ENCODE measurements at places on chromosomes 6 and 20.

- DNase-seq: no peak
Observed at GRCh38 chr6:155498370-155498769, 42.7 kb upstream of the NOX3 start.

- no peak for DNase-seq
Observed at GRCh38 chr6:133407320-133408100, 166.4 kb downstream of the EYA4 start.

GRCh38 chr6:111418971-111419693 lies 63.9 kb downstream of the REV3L start:
- no peak for DNase-seq

- no peak for DNase-seq
Observed at GRCh38 chr6:139530561-139530960, 156.1 kb upstream of the CITED2 start.

- no peak for DNase-seq
Observed at GRCh38 chr6:30707281-30707850, 9.7 kb downstream of the MDC1 start.

GRCh38 chr6:108800427-108800864 lies 47.8 kb upstream of the ARMC2 start:
- no peak for DNase-seq

DNA sequence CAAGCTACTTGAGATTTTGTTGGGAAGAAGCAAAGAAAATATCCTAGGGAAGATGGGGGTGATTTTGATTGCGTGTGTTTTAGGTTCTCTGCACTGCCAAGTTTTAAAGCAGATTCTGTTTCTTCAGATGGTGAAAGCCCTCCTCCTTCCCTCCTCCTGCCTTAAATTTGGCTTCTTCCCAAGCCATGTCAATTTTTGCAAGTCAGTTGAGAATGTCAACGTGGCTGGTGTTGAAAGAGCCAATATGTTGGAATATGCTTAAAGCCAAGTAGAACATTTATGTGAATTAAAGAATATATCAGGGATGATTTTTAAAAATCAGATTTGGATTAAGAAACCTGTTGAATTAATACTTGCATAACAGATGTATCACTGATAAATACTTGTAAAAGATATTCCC lies 270.8 kb downstream of the ARID1B start:
- no peak for DNase-seq

- DNase-seq: no peak
Observed at GRCh38 chr20:46230801-46231282, 77.5 kb downstream of the CDH22 start.

GRCh38 chr6:48101290-48101689 lies 9.7 kb downstream of the PTCHD4 start:
- no peak for DNase-seq

- DNase-seq: no peak
Observed at GRCh38 chr6:25237579-25237978, 41.6 kb upstream of the CARMIL1 start.

DNA sequence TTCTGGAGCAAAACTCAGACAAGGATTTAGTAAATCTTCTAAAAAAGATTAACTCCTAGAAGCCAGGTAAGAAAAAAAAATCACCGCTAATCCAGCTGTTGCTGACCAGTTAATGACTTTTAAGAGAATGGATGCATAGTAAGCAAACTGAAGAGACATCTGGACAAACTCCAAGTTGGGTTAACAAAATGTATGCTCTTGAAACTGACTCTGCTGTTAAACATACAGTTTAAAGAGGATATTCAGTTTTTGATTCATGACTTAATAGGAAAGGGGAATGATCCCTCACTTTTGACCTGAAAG lies 70.4 kb downstream of the PLAGL1 start:
- DNase-seq: no peak

GRCh38 chr20:37350649-37351574 lies 5.0 kb downstream of the SRC start:
- DNase-seq: no peak

GRCh38 chr6:347232-347631 lies 44.3 kb upstream of the IRF4 start:
- DNase-seq: no peak

DNA sequence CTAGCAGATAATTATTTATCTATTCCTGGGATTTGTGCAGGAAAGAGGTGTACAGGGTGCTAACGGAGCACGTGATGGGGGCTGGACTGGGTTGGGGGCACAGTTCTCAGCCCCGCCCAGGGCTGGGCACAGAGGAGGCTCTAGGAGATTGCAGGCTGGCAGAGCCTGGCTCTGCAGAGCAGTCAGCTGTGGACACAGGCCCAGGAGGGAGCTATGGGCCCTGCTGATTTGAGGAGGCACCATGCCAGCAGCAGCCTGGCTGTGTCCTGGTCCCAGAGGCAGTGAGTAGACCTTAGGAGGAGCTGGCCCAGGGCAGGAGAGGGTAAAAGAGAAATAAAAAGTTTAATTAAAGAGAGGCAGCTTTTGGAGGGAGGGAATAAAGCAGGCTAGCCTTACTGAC lies 19.3 kb downstream of the MAFB start:
- DNase-seq: no peak

- DNase-seq: no peak
Observed at GRCh38 chr20:46213946-46214823, 94.1 kb downstream of the CDH22 start.

GRCh38 chr6:6892744-6893583 lies 214.8 kb upstream of the RREB1 start:
- DNase-seq: no peak

DNA sequence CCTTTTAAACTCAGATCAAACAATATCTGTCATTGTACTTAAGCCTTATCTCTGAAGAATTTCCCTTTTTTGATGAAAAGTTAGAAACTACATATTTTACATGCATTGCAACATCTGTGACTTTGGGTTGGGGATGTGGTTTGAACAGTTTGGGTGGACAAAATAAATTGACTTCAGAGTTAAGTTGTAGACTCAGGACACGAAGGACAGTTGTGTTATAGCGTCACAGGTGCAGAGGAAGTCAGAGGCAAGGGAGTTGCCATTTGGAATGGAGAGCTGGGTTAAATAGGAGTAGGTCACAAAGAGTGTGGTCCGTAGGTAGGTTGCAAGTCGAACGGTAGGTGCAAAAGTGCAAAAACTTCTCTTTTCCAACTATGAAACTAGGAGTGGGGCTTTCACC lies 46.0 kb downstream of the ZFAND3 start:
- no peak for DNase-seq

DNA sequence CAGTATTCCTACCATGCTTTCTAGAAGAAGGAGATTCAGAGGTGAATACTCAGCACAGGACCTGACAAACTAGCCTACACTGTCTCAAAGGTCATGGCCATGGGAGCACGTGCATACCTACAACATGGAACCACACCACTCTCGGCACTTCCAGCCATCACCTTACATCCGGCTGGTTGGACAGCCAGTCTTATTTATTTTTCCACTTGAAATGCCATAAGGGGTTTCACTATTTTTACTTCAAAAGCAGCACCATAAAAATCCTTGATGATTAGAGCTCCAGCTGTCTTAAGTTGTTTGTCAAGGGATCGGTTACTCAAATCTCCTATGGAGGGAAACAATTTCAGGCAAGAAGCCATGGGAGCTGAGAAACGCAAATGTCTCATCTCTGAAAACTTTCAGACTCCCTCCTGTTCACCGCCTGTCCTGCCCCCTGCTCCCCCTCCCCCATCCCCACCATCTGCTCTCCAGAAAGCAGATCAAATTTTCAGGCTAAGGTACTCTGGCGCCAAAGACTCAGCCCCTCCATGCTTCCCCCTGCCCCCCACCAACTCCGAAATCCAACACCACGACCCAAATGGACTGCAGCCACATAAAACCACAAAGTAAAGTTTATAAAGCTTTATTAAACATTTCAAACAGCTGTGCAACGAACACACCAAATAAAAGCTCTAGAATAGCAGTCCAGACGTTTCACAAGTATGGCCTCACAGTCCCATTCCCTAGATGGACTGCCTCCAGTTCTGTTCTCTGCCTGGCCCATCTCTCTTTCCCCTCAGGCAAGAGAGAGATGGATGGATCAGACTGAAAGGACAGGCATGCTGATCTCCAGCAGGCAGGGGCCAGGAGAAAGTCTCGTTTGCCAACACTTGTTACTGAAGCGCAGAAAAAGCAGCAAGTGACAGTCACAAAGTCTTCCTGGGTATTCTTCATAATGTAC lies 4.0 kb upstream of the NNAT start:
- no peak for DNase-seq

- DNase-seq: no peak
Observed at GRCh38 chr6:130781557-130781956, 45.6 kb upstream of the SMLR1 start.

- DNase-seq: no peak
Observed at GRCh38 chr6:1884313-1884712, 274.6 kb downstream of the FOXC1 start.

DNA sequence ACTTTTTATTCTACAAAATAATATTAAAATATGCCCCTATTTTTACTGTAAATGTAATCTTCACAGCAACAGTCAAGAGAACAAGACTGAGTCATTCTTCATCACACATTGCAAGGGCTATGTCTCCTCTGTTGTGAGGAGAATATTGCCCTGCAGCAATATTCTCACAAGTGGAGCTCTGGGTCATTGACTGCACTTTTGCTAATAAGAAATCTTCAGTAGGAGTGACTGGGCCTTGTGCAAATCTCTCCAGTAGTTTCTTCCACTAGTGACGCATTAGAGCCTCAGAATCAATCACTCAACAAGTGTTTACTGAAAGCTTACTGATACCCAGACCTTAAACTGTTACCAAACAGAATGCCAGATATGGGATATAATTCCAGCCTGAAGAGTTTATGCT lies 49.1 kb downstream of the LAMA2 start:
- no peak for DNase-seq

DNA sequence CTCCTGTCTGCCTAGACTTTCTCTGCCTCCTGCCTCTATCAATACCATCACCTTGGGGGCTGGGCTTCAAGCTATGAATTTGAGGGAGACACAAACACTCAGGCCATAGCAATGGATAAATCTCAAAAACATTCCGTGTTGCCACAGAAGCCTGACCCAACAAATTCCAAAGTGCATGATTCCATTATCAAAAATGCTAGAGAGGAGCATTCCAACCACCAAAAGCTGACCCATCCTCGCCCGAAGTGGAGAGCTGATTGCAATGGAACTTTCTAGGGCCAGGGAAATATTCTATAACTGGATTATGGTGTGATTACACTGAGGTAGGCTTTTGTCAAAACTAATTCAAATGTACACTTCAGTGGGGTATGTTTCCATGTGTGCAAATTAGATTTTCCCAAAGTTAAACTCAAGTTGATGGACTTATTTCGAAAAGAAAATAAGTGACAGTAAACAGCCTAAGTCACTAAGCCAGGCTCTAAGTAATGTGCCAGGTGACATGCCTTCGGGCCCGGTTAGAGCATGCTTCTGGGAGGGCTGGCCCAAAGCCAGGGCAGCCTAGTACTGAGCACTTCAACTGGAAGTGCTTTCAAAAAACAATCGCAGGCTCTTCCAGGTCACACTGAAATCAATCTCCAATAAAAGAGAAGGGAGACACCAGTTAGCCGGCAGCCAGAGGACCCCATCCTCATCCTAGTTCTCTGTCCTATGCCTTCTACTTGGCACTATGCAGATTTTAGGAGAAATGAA lies 142.3 kb downstream of the TBXT start:
- DNase-seq: no peak

DNA sequence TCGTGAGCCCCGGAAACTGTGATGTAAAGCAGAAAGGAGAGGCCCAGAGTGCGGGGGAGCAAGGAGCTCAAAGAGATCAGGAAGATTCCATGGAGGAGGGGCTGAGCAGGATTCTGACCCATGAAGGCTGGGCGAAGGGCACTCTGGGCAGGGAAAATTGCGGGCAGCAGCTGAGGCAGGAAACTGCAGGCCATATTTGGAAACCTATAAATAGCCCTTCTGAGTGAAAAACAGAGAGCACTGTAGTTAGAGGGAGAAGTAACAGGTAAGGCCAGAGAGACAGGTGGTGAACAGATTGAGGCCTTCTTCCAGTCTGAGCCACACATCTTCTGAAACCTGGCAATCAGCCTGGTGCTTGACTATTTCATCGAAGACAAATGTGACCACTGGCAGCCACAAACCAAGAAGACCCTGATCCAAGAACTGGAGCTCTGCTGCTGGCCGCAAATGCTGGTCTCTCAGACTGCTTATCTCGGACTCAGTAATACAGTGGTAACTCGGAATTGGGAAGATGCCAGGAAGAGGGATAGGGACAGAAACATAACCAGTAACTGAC lies 14.1 kb upstream of the BEND3 start:
- no peak for DNase-seq

GRCh38 chr20:57217802-57218201 lies 48.6 kb downstream of the BMP7 start:
- no peak for DNase-seq

- DNase-seq: no peak
Observed at GRCh38 chr6:125906158-125906998, 50.2 kb upstream of the HINT3 start.

- no peak for DNase-seq
Observed at GRCh38 chr6:87342829-87343228, 1.8 kb upstream of the C6orf163 start.

DNA sequence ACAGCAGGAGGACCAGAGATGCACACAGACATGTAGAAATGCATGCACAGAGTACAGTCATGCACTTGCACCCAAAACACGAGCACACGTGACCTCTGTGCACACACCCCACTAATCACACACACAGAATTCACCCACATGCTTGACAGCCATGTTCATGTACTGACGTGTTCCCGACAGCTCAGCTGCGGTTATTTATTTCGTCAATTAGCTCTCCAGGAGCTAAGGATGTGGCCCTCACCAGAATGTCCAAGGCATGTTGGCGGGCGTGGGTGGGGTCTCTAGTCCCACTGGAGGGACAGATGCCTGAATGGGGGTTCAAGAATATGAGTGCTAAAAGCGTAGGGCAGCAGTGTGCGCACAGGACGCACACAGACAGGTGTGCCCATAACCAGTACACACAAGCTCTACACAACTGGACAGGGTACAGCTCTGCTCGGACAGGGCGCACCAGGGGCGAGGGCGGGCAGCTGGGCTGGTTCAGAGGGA lies 571 bp upstream of the PRPF6 start:
- no peak for DNase-seq

DNA sequence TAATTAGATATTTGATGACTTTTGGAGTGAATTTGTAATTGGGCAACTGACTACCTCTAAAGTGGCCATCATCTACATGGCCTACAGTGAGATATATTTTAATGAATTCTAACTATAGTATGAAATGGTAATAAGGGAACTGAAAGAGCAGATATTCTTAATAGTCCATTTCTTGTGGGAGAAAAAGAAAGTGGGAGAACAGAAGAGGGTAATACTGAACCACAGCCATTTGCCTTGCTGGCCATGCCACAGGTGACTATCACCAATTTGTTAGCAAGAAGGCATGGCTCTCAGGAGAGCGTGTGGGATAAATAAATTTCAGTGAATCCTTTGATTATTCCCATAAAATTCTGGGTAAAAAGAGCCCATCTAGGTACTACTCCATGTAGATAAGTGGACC lies 1074.0 kb upstream of the MAP3K7 start:
- no peak for DNase-seq

DNA sequence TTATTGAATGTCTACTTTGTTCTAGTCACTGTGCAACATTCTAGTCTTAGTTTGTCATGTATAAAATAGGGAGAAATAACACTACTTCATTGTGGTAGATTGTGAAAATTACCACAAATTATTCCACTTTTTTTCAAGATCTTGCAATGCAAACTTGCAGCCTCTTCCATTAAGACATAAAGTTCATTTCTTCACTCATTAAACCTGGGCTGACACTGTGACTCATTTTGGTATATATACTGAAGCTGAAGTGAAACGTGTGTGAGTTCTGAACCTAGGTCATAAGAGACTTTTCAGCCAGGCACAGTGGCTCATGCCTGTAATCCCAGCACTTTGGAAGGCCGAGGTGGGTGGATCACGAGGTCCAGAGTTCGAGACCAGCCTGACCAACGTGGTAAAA lies 329.0 kb downstream of the BCKDHB start:
- no peak for DNase-seq

Measured in esophagus squamous epithelium (tissue), 5 donors.